ENCODE measurements at places on chromosomes 5 and 9.

DNA sequence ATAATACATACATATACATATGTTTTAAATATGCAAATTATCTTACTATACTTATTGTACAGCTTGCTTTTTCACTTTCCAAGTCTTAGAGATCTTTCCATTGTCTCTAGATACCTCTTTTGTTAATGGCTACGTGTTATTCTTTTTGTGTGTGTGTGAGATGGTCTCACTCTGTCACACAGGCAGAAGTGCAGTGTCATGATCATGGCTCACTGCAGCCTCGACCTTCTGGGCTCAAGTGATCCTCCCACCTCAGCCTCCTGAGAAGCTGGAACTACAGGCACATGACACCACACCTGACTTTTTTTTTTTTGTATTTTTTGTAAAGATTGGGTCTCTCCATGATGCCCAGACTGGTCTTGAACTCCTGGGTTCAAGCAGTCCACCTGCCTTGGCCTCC lies 2.8 kb downstream of the OSMR start:
- DNase-seq: no peak

DNA sequence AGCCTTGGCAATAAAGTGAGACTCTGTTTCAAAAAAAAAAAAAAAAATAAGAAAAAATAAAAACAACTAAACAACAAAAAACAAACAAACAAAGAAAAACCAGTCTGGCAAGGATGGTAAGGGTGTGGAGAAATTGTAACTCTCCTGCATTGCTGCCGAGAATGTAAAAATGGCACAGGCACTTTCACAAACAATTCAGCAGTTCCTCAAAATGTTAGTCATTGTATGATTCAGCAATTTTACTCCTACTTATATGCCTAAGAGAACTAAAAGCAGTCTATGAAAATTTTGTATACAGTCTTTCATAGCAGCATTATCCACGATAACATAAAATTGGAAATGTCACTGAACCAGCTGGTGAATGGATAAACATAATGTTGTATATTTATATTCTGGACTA lies 280.4 kb downstream of the CDH9 start:
- no peak for DNase-seq

DNA sequence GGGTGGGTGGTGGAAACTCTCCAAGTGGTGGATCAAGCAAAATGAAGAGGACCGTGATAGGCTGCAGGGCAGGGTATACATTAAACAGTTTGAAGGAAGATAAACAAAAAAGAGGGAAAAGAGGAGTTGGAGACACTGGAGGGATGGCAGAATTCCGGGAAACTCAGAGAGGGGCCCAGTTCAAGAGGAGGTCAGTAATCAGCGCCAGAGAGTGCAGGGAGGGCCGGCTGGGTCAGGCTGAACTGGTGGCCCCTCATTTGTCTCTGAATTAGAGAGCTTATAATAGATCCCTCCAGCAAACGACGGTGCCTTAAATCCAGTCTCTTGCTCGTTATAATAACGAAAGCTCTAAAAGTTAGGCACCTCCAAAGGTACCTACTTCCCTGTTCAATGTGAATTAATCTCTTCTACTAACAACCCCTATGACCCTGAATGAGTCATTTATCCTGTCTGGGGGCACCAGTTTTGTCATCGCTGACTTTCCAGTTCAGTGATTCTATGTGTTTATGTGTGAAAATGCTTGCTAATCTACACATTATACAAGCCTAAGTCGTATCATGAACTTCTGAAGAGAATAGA lies 2.4 kb upstream of the ZSWIM6 start:
- DNase-seq: no peak

GRCh38 chr5:138603249-138603920 lies 28.2 kb upstream of the HSPA9 start:
- peak; percentile 52 for DNase-seq

GRCh38 chr5:150578781-150579461 lies 61.5 kb upstream of the SYNPO start:
- DNase-seq: no peak

DNA sequence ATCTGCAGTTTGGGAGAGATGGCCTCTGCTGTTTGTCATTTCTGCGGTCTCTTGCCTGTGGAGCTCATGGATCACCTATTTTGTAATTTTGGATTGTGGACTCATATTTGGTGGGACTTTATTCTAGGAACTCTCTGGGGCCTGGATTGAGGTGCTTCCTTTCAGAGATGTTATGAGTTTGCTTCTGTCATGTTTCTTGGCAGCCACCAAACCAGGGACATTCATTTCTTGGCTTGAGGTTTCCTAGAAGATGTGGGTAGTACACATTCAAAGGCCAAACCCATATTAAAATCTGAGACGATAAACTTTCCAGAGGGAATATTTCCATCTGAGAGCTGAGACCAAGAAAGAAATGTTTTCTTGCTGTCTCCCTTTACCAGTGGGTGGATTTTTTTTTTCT lies 37.2 kb upstream of the GADD45G start:
- no peak for DNase-seq

DNA sequence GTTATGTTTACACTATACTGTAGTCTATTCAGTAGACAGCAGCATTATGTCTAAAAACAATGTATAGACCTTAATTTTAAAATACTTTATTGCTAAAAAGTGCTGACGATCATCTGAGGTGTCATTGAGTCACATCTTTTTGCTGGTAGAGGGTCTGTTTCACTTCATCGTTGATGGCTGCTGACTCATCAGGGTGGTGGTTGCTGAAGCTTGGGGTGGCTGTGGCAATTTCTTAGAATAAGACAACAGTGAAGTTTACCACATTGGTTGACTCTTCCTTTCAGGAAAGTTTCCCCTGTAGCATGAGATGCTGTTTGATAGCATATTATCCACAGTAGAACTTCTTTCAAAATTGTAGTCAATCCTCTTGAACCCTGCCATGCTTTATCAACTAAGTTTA lies 150.3 kb downstream of the FBXL7 start:
- DNase-seq: no peak

DNA sequence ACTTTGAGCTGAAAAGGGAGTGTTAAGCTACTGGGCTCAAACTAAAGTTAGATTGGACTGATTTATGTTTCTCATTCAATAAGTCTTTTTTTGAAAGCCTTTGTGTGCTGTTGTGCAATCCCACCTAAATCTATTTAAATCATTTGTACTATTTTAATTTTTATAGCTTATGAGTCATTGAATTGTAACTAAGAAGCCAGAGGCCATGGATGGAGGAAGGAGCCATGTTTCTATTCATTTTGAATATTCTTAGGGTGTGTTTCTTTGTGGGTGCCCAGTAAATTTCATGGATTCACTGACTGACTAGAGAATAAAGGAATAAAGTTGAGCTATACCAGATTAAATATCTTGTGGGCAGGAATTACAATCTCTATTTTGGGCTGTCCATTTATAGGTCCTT lies 238.5 kb downstream of the KIF4B start:
- no peak for DNase-seq

DNA sequence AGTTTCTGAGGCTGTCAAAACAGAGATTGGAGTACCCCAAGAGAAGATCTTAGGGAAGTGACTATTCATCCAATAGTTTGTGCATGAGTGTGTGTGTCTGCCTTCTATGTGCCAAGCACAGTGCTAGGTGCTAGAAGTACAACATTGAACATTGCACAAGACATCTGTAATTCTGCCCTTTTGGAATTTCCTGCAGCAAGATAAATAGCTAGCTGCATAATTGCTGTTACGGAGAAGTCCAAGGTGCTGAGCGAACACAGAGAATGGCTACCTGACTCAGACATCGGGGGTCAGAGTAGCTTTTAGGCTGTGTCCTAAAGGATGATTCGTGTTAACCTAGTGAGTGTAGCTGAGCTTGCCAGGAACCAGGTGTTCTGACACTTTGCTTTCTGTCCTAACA lies 44.8 kb downstream of the PAPPA start:
- no peak for DNase-seq

DNA sequence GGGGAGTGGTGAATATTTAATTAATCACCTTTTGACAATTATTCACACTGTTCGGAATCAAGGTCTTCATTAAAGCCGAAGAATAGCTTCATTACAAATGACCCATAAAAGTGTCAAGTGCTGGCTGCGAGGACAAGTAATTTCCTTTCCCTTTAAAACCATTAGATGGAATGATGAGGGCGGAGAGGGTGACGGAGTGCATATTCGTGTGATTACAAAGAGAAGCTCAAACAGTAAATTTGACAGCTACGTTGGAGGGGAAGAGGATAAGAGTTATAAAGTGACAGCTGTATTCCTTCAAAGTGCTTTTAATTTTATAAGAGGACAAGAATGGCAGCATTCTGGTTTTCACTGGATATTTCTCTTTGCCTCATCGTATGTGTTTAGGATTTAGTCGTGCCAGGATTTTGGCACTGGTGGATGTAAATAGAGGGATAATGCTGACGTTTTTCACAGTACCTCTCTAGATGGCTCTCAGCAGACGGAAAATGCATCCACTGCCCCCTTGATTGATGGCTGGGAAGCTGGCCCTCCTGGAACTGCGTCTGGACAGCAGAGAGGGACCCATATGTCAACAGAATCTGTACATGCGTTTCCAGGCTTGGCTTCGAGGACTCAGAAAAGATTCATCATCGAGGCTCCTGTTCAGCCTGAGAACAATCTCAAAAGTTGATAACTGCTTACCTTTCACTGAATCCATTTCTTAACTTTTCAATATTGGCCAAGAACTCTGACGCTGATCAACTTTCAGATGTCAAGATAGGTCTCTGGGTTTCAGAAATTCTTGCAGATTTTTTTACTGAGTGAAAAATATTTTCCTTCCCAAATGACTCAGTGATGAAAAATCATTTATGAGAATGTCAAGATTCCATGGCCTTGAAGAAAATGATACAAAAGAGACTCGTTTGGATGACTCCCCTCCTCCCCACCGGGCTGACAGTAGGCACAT lies 50.4 kb upstream of the IRX2 start:
- DNase-seq: no peak

GRCh38 chr5:9953691-9954090 lies 296.0 kb downstream of the ATPSCKMT start:
- DNase-seq: no peak

GRCh38 chr5:177490311-177490991 lies 7.0 kb downstream of the PDLIM7 start:
- no peak for DNase-seq

GRCh38 chr5:98205691-98206461 lies 567.6 kb upstream of the RGMB start:
- no peak for DNase-seq

- no peak for DNase-seq
Observed at GRCh38 chr5:67038817-67039603, 157.6 kb downstream of the CD180 start.

DNA sequence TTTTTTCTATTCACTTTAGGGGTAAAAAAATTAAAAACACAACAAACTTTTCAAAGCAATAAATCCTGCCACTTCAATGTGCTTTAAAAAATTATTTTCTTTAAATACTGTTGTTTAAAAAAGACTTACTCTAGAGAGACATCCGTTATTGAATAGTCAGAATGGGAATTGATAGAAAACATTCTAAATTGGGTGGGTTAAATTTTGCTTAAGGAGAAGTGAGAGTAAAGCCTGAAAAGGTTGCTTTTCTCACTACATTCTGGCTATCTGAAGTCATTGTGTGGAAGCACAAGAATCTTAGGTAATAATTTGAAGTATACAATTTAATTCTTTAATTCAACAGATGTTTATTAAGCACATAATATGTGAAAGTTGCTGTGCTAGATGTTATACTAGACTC lies 509.3 kb downstream of the NR2F1-AS1 start:
- DNase-seq: no peak

GRCh38 chr9:98912450-98912849 lies 31.3 kb upstream of the COL15A1 start:
- DNase-seq: no peak

DNA sequence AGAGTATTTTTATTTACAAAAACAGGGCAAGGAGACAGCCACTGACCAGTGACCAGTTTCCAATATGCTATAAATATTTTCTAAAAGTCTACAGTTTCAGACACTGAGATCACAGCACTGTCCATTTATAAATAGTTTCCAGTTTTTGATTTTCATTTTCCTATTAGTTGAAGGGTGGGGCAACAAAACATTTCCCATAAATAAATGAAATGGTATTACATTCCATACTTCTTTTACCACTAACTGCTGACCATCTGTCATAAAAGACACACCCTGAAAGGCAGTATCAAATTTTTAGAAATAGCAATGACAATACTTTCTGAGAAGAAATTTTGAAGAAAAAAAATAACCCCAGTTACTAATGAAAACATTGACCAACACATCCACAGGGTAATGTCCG lies 126.7 kb downstream of the ARSB start:
- DNase-seq: no peak

DNA sequence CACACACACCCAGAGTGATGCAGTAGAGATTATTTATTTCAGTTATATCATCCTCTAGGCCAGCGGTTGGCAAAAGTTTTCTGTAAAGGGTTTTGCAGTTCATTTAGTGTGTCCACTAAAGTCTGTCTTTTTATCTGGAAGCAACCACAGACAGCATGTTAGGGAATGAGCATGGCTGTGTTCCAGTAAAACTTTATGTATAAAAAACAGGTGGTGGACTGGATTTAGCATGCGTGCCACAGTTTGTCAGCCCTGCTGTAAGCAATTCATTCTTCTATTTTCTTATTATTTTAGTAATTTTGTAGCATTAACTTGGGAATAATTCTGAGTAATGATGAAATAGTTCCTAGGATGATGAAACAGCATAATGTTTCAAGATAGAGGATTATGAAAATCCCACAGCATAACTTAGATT lies 51.7 kb downstream of the CCNH start:
- no peak for DNase-seq

DNA sequence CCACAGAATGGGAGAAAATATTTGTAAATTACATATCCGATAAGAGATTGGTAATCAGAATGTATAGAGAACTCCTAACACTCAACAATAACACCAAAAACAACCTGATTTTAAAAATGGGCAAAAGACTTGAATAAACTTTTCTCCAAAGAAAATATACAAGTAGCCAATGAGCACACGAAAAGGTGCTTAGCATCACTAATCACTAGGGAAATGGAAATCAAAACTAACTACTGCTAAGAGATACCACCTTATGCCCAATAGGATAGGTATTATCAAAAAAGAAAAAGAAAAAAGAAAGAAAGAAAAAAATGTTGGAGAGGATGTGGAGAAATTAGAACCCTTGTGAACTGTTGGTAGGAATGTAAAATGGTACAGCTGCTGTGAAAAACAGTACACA lies 212.1 kb downstream of the TLR4 start:
- no peak for DNase-seq

- no peak for DNase-seq
Observed at GRCh38 chr9:123424552-123425225, 68.7 kb downstream of the CRB2 start.

DNA sequence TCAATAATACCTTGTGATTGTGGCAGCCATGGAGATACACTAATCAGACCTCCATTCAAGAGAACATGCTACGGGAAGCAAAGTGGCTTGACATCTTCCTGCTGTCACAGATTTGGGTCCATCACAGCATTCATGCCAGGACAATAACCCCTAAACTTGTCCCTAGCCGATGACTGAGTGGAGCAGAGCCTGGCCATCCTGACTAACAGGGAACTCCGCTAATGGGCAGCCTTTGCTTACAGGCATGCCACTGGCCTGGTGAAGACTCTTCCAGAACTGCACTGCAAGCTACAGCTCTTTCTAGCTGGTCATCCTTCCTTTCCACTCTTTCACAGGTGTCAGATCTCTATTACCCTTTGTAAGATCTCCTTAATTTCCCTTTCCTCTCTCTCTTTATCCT lies 16.0 kb downstream of the FAM174A start:
- DNase-seq: no peak
